ENCODE measurements at places on chromosomes 2 and 18. TPM values are rescaled to one million over a fixed set of nuclear protein-coding genes. Genes with fewer than 3 reads are reported as not detected.

Gene ERMN
- not detected for total RNA-seq

Gene SLC9A2
- not detected for total RNA-seq

Gene TCF7L1
- total RNA-seq: 37.1 TPM

Gene RBM44
- total RNA-seq: 1.0 TPM

Gene CHST9
- not detected for total RNA-seq

Gene FAM136A
- 4.9 TPM for total RNA-seq

Gene TTC39C
- 25.6 TPM for total RNA-seq

Gene MRPL19
- total RNA-seq: 40.4 TPM

Gene VSNL1
- total RNA-seq: 0.29 TPM

Gene C2orf81
- total RNA-seq: 2.1 TPM

Gene PLCD4
- total RNA-seq: not detected

Gene REEP1
- total RNA-seq: 24.5 TPM
